ENCODE measurements at places on chromosomes 6 and 20.

- DNase-seq = no peak
Observed at GRCh38 chr20:37670351-37670791, 23.5 kb upstream of the CTNNBL1 start.

- no peak for DNase-seq
Observed at GRCh38 chr20:58963060-58963584, 17.9 kb upstream of the NELFCD start.

GRCh38 chr6:89583559-89583958 lies 55.0 kb downstream of the LYRM2 start:
- DNase-seq = no peak

DNA sequence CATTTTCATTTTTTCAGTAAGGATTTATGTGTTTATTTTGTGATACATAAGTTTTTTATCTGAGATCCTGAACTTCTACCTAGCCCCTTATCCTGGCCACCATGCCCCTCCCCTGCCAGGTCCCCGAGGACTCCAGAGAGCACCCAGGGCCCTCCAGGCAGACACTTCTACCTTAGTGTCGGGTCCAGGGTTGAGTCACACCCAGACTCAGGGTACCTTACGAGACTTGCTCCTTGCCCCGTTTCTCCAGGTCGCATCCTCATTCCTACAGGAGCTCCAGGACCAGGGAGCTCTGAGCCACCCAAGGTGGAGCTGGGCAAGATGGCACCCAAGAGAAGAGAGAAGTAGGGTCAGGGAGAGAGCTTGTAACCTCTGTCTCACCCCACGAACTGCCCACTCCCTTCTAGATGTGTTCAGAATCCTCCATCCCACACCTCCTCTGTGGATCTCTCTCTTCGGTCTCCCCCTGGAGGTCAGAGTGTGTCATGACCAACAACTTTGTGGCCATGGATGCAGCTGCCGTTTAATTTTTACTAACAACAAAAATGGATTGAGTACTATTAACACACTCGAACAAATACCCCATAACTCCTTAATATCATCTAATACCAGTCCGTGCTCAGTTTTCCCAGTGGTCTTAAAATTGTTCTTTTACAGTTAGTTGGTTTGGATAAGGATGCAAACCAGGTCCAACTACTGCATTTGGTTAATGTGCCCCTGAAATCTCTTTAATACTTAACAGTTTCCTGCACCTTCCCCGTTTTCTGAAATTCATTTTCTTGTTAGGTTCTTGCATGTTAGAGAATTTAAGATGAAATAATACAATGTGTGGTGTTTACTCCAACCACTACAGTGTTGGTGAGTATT lies 130.6 kb upstream of the INSM1 start:
- no peak for DNase-seq

DNA sequence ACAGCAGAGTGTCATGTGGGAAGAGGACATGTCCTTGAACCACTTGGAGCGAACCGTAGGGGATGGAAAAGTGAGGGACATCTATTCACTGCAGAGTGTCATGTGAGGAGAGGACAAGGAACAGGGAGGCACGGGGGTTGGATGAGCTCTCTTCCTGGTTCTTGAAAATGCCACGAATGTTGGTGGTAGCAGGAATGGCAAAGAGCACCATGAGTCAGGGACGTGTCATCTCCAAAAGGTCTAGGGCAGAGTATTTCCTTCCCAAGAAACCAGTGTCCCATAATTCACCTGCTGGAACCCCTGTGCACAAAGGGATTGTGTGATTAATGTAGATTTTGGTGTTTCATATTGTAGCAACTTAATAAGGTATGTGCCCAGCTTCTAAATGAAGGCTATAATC lies 136.8 kb downstream of the BFSP1 start:
- DNase-seq = no peak

DNA sequence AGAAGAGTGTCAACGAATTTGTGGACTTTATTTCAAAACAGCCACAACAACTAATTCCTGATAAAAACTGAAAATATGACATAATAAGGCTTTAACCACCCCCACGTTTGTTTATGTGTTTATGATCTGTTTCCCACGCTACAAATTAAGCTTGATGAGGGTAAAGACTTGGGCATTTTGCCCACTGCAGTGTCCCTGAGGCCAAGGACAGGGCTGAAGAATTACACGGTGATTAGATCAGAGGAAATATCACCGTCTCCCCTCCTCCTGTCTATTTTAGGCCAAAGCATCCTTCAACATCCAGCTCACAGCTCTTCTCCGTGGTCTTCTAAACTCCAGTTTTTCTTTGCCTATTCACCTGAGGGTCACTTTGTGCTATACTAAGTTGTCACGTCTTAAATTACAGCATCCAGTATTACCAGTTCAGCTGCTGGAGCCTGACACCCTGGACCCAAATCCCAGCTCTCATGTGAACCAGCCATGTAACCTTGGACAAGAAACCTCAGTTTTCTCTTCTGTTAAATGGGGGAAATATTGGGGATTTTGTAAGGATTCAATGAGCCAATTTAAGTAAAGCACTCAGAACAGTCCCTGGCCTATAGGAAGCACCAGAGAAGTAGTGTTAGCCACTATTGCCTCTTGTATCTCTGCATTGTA lies 15.2 kb upstream of the ARFGEF2 start:
- no peak for DNase-seq

DNA sequence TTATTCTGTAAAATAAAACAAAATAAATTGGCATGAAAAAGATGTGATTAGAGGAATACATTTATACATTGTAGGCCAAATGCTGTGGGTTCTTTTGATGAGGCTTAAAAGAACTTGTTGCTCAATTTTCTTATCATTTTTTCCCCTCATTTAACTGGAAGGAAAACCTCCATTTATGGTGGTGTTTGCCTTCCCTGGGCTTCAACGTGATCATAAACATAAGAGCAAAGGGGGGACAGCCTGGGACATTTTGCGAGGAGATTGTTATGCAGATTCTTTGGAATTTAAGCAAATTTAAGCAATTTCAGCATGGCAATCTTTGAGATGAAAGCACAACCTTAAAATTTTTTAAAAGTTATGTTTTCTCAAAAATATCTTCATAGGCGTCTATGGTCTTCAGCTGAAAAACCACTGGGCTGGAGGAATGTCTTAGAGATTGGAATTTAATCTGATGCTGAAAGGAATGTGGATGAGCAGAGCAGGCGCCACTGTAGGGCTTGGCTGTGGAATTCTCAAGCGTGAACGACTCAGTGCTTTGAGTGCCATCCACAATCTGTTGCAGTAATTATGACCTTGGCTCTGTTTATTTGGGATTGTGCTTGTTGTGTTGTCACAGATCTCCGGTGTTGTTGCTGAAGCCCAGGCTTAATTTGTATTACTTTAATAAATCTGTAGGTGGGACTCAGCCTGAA lies 149.4 kb upstream of the MLIP start:
- DNase-seq = no peak

- no peak for DNase-seq
Observed at GRCh38 chr6:44108471-44108870, 18.8 kb downstream of the MRPL14 start.

DNA sequence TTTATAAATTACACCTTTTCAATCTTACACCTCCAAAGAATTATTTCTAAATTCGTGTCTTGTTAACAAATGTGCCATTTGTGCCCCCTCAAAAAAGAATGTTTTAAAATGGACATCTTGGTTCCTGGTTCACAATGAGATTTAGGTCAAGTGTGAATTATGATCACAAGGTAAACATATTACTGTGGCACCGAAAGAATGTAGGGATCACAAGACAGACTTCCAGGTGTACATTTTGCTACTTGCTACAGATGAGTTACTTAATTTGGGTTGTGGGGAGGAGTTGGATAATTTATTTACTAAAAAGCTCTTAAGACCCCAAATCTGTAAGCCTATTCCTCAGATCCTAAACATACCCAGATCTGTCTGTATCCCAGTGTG lies 25.0 kb upstream of the ADTRP start:
- no peak for DNase-seq

DNA sequence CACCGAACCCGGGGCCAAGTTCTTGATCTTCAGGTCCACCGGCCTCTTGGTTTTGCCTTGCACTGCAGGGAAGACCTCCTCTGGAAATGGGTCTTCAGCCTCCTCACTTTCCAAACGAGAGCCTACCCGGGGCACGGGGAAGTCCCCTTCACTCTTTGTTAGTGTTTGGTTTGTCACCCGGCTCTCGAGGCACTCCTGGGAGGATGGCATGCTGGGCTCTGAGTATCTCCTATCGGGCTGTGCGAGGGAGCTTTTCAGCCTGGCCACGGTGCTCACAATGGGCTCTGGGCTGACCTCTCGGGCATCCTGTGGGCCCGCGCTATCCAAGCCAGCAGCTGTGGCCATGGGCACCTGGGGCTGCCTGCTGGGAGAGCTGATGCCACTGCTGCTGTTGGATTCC lies 8.1 kb downstream of the TAGAP start:
- DNase-seq = no peak

GRCh38 chr20:33211817-33212424 lies 5.2 kb upstream of the BPIFA3 start:
- no peak for DNase-seq

DNA sequence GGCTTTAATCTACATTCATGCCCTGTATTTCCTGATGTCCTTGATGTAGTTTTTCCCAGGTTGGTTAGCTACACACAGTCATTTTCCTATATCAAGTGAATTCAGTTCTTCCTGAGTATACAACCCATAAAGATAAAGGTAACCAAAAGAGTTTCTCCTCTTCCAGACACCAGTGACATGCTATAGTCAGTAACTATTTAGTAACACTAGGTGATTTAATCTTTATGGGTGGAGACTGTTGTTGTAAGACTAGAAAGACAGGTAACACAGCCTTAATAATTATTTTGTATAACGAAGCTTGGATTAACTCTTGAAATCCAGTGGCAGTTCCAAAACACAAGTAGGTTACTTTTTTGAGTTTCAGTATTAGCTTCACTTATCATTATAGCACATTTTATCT lies 17.6 kb downstream of the MCUR1 start:
- DNase-seq = no peak

- DNase-seq = no peak
Observed at GRCh38 chr6:130190701-130191690, 31.8 kb downstream of the SAMD3 start.

- no peak for DNase-seq
Observed at GRCh38 chr6:25343984-25344383, 64.8 kb downstream of the CARMIL1 start.

- no peak for DNase-seq
Observed at GRCh38 chr6:111263837-111264236, 176.5 kb downstream of the SLC16A10 start.

DNA sequence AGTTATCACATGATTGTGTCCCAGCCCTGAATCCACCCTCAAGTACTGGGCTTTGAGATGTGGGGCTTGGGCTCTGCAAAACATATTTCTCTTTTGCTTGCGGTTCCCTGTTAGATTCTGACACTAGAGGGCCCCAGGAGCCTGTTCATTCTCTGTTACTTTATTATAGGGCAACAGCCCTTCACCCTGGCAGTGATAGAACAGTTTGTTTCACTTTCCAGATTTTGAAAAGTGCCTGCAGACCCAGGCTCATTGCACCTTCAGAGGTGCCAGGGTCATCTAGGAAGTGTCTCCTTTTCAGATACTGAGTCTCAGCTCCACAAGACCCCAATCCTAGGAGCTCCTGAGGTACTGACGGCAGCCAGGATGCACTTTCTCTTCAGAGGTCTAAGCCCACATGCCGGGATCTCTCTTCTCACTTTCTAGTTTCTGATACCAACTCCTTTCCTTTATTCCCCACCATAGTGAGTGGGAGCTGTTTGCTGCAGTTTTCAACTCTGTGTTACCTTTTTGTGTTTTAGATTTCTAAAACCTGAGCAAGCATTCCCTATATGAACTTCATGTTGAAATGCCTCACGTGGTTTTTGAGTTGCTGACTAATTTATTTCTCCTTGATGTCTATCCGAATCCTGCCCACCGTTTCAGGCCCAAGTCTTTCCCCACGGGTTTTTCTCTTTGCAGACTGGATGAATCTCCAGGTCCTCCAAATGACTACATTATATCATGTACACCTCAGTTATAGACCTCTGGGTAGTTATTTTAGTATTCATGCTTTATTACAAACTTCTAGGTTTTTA lies 10.9 kb downstream of the ABT1 start:
- DNase-seq = no peak

DNA sequence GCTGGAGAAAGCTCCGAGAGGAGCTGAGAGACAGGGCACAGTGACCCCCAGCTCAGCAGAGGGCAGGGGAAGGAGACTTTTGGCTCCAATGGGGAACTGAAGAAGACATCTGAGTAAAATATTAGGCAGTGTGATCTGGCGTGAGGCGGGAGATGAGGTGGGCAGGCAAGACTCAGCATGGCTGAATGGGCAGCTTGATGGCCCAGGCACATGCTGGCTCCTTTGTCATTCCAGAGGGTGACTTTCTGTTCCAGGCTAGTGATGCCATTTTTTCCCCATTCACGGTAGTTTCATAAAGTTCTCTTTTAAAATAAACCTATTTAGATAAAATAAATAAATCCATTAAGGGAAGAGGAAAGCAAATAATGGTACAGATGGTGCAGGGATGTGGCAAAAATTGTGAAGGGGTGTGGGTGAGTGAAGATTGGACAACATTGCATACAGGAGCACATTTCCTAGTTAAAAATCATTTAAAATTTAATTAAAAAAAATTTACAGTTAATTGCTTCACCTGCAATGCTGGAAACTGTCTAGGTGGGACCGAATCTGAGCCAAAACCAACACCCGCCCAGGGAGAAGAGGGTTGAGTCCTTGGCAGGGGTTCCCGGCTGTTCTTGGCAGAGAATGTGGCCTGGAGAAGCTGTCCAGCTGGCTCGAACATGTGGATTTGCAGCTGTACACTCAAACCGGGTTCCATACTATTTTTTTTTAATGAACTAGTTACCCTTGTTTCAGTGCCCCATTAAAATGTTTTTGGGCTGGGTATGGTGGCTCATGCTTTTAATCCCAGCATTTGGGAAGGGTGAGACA lies 41.7 kb upstream of the PRELID3B start:
- no peak for DNase-seq

DNA sequence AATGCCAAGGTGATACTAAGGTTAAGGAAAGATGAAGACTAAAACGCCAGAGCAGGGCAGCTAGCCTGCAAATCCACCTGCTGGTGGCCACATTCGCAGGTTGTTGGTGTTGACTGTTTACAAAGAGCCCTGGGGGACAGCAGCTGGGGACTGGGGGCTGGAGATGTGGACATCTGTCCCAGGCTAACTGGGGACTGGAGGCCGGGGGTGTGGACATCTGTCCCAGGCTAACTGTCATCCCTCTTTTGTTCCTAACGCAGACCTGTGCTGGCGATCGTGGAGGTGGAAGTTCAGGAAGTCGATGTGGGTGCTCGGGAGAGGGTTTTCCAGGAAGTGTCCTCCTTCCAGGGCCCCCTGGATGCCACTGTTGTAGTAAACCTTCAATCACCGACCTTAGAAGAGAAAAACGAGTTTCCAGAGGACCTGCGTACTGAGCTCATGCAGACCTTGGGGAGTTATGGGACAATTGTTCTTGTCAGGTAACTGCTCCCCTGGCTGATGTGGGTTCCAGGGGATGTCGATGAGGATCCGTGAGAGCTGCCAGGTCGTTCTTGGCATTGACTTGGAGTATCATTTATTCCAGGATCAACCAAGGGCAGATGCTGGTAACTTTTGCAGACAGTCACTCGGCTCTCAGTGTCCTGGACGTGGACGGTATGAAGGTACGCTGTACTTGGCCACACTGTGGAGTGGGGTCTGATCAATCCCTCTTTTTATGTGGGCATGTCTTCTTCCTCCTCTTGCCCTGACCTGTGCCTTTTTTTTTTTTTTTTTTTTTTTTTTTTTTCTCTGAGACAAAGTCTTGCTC lies 87.0 kb downstream of the SERAC1 start:
- DNase-seq = no peak

GRCh38 chr20:36399147-36399968 lies 93.2 kb downstream of the DLGAP4 start:
- no peak for DNase-seq

GRCh38 chr6:106272287-106272686 lies 53.3 kb downstream of the ATG5 start:
- DNase-seq = no peak

GRCh38 chr20:17508756-17509155 lies 22.4 kb downstream of the BFSP1 start:
- no peak for DNase-seq

All from NCI-H2107 (cell line).